ENCODE measurements at places on chromosomes 3 and 15.

DNA sequence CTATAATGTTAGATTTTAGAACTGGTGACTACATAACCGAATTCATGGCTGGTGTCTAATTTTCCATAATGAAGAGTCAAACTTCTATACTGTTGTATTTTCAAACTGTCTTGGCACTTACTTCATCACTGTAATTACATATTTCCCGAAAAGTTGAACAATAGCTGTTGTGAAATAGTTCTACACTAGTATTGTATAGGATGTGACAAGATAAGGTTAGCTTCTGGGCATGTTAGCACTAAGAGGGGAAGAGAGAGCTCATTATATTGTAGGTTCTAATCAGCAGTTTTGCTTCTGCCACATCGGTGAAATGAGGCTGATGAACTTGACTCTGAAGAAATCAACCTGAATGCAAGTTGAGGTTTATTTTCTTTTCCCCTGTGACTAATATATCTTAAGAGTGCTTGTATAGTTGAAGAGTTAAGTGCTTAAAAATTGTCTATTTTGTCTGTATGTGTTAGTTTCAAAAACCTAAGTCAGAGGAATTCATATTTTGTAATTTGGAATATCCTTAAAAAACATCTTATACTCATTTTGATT, 8.9 kb downstream of the GYG1 start:
- no peak for DNase-seq

- no peak for DNase-seq
Measured at GRCh38 chr15:57337868-57338411, 38.4 kb upstream of the CGNL1 start.

DNA sequence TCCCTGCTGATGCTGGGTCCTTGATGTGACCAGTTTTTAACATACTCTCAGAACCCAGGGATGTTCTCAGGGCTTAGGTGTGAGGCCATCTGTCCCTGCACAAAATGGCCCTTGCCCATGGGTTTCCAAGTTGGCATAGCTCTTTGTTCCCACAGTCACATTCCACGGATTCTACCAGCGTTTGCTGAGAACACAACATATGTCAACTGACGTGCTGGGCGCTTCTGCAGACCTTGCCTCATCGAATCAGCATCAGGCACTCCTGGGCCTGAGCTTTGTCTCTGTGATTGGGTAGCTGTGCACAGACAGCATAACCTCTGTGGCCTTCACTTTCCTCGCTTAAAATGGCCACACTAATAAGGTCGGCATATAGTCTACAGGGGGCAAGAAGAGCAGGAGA, 69.0 kb downstream of the MGLL start:
- no peak for DNase-seq

- DNase-seq = no peak
Measured at GRCh38 chr15:28013976-28014375, 85.1 kb downstream of the OCA2 start.

DNA sequence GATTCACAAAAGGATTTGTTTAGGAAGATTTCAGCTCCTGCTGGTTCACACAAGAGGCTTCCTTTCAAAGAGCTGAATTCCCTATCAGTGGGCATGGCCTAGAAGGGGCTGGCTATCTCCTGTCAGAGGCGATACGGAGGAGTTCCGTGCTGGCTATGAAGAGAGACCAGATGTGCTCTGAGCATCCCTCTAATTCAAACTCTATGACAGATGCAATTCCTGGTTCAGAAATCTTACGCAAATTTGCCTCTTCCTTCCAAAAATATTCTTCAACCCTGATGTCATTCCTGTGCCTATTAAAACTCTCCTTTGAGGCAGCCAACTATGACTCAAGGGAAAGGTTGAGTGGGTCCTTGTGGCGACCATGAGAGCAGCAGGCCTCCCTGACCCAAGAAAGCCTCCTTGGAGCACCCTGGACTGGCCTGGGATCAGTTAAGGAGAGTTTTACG, 139.3 kb upstream of the HES1 start:
- no peak for DNase-seq

GRCh38 chr3:143287403-143287802, 167.8 kb downstream of the CHST2 start:
- no peak for DNase-seq

- no peak for DNase-seq
Measured at GRCh38 chr3:182608832-182609231, 184.5 kb upstream of the ATP11B start.

DNA sequence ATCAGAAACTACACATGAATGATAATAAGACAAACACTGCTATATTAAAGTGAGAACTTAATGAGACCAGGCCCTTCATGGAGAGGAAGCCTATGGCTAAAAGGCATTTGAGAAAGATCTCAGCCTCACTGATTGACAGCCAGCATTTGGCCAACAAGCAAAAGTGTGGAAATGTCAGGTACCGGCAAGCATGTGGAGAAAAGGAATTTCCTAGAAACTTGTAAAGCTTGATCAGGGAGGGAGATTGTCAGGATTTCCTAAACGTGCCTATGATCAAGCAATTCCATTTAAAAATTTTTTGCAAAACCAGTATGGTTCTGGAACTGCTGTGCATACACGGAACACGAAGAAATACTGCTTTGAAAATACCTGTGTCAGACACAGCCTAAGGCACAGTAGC, 220.3 kb upstream of the ATP10A start:
- DNase-seq = no peak

DNA sequence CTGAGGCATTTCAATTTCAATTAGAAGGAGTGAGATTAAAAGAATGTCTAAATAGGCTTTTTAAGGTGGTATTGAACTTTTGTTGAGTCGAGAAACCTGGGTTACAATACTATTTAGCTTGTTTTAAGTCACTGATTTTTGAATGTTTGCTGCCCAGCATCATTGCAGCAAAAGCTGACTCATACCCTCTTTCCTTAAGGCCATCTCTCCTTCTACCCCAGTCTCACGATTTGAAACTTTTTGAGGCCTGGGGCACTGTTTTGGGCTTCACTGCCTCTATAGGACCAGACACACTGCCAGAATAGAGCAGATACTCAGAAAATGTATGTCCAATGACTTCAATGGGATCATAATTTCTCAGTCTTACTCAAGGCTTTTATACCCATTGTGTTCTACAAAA, 319.6 kb upstream of the TGFBR2 start:
- no peak for DNase-seq

DNA sequence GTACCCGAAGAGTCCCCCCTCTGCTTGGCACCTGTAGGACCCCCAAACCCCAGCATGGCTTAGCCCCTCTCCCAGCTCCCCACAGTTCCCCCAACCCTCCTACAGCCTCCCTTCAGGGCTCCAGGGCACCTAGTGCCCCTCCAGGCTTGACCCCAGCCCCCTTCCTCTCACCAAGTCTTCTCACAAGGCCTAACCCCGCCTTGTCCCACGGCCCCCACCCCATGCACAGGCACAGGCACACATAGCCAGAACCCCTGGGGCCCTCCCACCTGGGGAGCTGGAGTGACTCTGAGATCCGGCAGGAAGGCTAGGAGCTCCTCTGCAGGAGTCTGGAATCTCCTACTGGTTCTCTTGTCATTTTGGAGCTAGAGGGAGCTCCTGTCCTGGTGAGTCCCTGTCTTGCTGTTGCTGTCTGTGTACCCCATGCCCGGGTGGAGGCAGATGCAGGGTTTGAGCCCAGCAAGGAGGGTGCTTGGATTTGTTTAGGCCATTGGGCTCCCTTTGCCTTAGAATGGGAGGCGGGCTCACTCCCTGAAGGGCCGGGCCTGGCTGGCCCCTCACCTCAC, 39.6 kb downstream of the KLF13 start:
- DNase-seq = no peak

GRCh38 chr3:193971261-193971751, 164.6 kb upstream of the HES1 start:
- no peak for DNase-seq

GRCh38 chr15:76932135-76932966, 802 bp downstream of the RCN2 start:
- DNase-seq = no peak

DNA sequence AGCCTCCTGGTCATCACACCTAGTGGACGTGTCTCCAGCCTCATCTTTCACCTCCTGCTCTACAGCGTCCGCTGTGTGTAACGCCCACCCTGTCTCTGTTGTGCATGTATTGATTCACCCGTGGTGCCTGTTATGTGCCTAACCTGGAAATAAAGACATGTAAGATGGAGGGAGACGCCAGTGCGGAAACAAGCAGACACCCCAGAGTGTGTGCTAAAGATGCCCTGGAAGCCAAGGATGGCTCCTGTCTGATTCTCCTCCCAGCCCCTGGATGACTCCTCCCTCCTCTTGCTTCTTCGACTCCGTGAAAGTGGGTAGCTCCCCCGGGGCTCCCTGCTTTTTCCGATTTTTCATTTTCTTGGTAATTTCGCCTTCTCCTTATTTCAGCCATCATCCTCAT, 241.8 kb downstream of the ADAMTS17 start:
- DNase-seq = no peak

DNA sequence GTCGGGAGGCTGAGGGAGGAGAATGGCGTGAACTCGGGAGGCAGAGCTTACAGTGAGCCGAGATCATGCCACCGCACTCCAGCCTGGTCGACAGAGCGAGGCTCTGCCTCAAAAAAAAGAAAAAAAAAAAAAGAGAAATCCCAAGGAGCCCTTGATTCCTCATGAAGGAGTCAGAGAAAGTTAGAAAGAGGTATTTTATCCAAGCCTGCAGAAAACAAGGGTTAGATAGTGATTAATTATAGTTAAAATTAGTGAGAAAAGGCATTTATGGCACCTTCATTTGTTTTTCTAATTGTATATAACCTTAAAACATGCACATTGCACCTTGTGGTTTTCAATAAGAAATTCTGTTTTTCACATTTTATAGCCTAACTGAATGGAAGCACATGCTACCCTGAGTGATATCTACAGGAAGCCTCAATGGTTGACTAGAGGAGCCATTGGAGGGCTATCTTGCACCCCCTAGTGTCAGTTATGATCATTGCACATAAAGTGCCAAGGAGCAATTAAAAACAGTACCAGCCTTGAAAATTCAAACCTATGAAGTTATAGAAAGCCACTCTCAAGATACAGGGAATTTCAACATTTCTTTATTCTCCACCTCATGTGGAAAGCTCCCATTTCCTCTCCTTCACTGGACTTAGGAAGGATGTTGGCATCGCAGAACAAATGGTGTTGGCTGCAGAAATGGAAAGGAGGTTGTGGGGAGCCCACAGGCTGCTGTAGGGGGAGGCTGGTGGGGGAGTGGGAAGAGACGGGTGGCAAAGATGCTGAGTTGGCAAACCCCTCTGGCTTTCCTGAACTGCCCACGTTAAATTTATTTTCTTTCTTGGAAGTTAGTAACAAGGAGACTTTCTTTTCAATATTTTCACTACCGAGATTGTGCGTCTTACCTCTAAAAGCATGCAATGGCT, 48.5 kb downstream of the ITGA11 start:
- no peak for DNase-seq

GRCh38 chr3:195839260-195840010, 27.7 kb upstream of the MUC4 start:
- no peak for DNase-seq

DNA sequence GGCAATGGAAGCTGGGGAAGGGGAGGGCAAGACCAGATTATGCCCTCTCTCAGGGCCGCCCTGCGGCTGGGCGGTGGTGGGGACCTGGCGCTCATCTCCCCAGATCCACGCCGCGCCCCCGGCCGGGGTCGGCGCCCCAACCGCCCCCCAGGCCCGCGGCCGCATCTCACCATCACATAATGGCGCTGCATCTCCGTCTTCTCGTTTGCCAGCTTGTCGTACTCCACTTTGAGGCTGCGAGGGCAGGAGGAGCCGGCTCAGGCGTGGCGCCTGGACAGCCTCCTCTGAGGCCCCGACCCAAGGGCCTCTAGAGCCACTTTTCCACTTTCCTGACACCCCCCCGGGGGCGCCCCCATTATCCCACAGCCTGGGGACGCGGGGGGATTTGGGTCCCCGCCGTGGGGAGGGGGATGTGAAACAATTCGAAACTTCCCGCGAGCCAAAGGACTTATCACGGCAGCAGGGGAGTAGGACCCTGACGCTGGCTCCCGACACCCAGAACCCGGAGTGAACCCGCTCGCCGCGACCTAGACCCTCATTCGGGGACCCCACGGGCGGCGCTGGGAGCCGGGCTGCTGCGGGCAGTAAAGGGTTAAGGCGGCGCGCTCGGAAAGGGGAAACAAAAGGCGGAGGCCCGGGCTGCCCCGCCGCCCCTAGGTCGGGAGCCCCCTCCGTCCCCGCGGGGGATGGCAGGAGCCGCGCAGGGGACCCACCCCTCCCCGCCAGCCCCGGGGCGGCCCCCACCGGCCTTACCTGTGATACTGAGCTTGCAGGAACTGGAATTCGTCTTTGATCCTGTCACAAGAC, 2.1 kb downstream of the TLE3 start:
- DNase-seq = no peak

GRCh38 chr3:27596921-27597320, 112.7 kb upstream of the SLC4A7 start:
- DNase-seq = no peak

GRCh38 chr15:67161881-67162280, 92.6 kb downstream of the AAGAB start:
- DNase-seq = no peak

GRCh38 chr3:56205406-56205805, 262.9 kb downstream of the ERC2 start:
- no peak for DNase-seq

DNA sequence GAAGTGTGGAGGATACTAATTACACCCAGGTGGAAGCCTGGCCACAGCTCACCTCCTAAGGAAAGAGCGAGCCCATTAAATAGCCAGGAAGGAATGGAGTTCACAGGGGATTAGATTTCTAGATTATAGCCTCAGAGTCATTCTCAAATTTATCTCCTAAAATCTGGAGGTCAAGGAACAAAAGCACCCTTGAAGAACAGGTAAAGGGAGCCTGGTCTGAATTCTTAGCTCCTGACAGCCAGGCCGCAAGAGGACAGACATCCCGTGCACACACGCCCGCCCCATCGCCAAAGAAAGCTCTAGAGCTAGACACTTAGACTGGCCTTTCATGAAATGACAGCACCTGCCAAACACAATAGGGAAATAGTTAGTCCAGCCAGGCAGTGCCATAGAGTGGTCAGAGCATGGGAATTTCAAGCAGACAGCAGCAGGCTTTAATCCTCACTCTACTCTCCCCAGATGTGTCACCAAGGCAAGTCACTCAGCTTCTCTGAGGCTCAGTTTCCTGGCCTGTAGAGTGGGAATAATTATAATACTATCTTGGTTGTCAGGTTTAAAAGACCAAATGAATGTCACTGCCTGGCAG, 59.2 kb downstream of the LIPC start:
- DNase-seq = no peak

DNA sequence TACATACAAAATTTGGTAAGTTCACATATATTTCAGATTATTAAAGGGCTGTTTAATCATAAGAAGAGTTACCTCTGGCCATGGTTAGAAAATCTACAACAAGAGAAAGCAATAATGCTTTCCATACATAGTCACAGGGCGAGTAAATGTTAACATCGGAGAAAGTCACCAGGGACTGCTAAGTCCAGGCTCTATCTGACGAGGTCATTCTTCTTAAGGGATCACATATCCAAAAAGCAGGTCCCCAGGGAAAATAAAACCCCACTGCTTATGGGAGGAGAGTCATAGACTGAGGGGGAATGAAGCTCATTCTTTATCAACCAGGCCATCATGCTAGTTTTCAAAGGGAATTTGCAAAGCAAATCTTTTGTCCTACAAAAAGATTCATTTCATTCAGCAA, 3.1 kb downstream of the PCYT1A start:
- DNase-seq = no peak

- DNase-seq = no peak
Measured at GRCh38 chr3:169971522-169971921, 4.9 kb downstream of the SEC62 start.

GRCh38 chr3:194935061-194935460, 249.4 kb downstream of the FAM43A start:
- no peak for DNase-seq

GRCh38 chr15:89860891-89861290, 32.9 kb downstream of the AP3S2 start:
- DNase-seq = no peak

GRCh38 chr3:186612721-186613636, at the start of gene AHSG:
Gene AHSG, plus strand, starts transcription at chr3:186613060. Its CDS starts 82 bp downstream, at chr3:186613142.
- DNase-seq = no peak
